ENCODE measurements at places on chromosomes 11 and 22. TPM values are rescaled to one million over a fixed set of nuclear protein-coding genes. Genes with fewer than 3 reads are reported as not detected.

- H3K27ac ChIP-seq, result no peak overlapping the region
- no peaks in the 10 kb centered on the region for H3K36me3 ChIP-seq
- no peak overlapping the region for H3K4me3 ChIP-seq
- H3K27me3 ChIP-seq, result no peaks in the 10 kb centered on the region
- no peaks in the 10 kb centered on the region for H3K4me1 ChIP-seq
These were observed 65.7 kb downstream of the FLI1 start for GRCh38 chr11:128759597-128759996.

- DNase-seq, result no peak
- H3K4me3 ChIP-seq, result no peak overlapping the region
- no peaks in the 10 kb centered on the region for H3K27me3 ChIP-seq
- no peaks in the 10 kb centered on the region for H3K36me3 ChIP-seq
- H3K4me1 ChIP-seq, result peaks cover 9% of the 10 kb centered on the region
These were observed 212.1 kb downstream of the NAV2 start for GRCh38 chr11:19924716-19925115.

DNA sequence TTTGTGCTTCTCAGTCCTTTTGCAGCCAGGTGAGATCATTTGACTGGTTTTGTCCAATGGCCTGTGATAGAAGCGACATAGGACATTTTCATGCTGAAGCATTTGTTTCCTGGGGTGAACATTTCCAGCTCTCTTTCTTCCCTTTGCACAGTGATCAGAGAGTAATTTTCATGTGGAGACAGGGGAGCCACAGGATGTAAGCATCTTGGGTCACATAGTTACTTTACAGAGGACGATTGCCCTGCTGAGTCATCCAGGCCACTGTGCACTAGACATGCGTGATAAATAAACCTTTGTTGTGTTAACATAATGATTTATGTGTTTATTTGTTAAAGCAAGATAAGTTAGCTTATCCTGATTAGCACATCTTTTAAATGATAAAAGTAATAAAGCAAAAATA is 263.5 kb upstream of the CCDC179 start:
- no peak overlapping the region for H3K27ac ChIP-seq
- no peak overlapping the region for H3K4me3 ChIP-seq
- no peak for DNase-seq

DNA sequence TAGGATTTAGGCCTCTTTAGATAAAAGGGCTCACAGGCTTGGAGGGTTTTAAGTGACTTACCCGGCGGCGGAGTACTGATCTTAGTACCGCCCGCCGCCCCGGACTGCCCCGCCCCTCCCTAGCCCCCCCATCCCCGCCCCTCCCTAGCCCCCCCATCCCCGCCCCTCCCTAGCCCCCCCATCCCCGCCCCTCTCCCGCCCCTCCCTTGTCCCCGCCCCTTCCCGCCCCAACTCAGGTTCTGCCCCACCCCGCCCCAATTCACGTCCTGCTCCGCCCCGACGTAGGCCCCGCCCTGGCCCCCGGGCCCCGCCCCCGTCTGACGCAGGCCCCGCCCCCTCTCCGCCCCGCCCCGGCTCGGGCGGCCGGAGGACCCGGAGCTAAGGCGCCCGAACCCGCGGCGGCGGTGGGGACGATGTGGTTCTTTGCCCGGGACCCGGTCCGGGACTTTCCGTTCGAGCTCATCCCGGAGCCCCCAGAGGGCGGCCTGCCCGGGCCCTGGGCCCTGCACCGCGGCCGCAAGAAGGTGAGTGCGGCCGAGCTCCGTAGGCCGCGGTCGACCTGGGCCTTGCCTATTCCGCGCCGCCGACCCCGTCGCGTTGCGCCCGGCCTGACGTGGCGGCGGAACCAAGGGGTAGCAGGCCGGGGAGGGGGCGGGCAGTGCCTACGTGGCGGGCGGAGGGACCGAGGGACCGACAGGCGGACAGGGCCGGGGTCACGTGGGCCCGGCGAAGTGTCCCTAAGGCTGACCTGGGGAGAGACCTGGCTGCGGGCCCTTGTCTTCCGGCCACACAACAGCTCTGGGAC is at the start of gene SCYL1:
TSS of gene SCYL1 (plus strand) at position 343 of the 805 bp plus-strand sequence. CDS start at position 414, 71 bp downstream.
- H3K4me1 ChIP-seq, result peaks cover 24% of the 10 kb centered on the region
- H3K27me3 ChIP-seq, result no peaks in the 10 kb centered on the region
- DNase-seq, result peak; percentile 81
- H3K36me3 ChIP-seq, result no peaks in the 10 kb centered on the region
- peak within 1 kb of the TSS; percentile 97 for H3K4me3 ChIP-seq

SLC22A6 gene
- total RNA-seq, result not detected

- peaks cover 6% of the 10 kb centered on the region for H3K4me1 ChIP-seq
- H3K4me3 ChIP-seq, result peak overlapping the region; percentile 70
- no peak for DNase-seq
These were observed 789 bp upstream of the FAM111A start for GRCh38 chr11:59141673-59142460.

Measured in ovary (tissue), 10 donors.